ENCODE measurements at places on chromosomes 11 and 22.

DNA sequence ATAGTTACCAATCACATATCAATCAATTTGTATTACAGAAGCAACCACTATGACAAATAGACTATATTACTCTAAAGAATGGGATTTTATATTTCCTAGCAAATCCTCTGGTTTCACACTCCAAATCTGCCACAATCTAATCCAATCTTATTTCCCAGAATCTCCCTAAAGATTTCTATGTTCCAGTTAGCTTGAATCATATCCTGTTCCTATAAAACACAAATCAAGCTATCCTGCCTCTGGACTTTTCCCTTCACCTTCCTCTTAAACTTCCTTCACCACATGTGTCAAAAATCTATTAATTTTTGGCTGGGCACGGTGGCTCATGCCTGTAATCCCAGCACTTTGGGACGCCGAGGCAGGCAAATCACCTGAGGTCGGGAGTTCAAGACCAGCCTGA is 50.0 kb downstream of the PIK3C2A start:
- no peak for DNase-seq

- no peak for DNase-seq
Observed at GRCh38 chr11:47327949-47328348, 24.6 kb downstream of the MYBPC3 start.

DNA sequence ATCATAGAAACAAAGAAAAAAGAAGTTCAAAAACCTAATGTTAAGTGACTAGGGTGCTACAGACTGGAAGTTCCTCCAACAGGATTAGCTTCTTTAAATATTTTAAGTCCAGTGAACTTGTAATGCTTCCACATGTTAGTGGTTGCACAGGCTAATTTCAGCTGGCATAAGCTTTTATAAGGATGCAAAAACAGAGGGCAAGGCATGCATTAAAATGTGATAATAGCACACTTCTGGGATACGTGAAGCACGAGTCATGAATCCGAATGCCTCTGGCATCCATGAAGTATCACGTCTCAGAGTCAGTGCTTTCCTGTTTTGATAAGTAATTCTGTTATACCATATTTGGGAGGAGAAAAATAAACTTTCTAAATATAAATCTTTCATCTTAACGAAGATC is 106.8 kb downstream of the DCDC1 start:
- DNase-seq: no peak

DNA sequence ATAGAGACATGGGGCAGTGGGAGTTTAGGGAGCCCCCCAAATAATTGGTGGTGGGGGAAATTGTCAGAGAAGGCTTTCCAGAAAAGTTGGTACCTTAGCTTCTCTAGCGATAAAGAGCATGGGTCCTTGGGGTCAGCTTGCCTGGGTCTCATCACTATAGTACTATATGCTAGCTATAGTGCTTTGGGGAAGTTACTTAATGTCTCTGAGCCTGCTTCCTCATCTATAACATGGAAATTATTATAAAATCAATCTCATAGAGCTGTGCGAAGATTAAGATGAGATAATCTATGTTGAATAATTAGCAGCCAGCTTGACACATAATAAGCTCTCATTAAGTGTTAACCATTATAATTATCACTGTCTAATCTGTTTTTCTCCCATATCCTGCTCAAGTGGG is 41.2 kb downstream of the STIM1 start:
- DNase-seq: no peak

DNA sequence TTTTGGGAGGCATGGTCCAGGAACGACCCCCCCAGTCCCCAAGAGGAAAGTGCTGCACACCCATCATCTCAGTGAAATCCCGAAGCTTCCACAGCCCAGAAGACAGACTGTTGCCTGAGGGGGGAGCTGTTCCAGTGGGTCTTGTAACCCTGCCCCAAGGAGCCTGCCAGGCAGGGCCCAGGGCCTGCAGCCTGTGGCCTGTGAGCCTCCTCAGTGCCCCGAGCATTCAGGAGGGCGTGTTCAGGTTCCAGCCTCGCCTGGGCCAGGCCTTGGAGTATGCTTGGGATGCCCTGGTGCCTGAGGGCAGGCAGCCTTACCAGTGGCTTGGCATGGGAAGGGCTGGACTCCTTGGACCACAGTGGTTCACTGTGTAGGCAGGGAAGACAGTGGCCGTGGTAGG is 18.0 kb upstream of the CABP2 start:
- no peak for DNase-seq

DNA sequence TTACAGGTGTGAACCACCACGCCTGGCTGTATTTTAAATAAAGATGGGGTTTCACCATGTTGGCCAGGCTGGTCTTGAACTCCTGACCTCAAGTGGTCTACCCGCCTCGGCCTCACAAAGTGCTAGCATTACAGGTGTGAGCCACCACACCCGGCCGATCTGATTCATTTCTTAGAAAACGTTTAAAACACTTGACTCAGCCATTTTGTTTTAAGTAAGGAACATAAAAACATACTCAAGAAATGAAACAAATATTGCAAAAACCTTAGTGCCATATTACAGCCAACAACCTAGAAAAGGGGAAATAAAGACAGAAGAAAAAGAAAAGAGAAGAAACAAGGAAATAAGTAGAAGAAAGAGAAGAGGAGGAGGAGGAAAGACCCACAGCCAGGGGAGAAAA is 17.4 kb downstream of the LRFN4 start:
- DNase-seq: no peak

Measured in NCI-H1105 (cell line).